ENCODE measurements at places on chromosomes 5 and 9.
A peak's percentile ranks its signal among the peaks of the same experiment; 100 is the strongest.

DNA sequence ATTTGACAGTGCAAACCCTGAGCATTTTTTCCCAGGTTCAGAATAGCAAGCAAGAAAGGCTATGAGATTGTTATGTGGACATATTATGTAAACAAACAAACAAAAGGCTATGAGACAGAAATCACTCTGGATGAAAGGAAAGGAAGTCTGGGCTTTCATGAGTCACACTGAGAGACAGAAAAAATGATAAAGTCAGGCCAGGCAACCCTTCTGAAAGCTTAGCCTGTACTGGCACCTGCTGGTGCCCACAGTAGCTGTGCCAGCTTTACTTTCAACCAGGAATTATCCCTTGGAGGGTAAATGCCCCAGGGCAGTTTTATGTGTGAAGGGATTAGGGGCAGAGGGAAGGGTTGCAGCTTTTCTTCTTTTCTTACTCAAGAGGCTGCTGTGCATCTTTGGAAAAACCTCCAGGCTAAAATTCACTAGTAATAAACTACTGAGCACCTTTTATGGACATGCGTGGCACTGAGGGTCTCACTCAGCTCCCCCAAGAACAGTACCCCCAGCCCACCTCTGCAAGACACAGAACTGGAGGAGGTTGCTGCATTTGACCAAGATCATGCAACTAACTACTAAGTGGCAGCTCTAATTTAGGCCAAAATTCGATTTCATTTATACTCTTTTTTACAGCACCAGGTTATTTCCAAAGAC lies 41.7 kb downstream of the ACTL7B start:
- peak; percentile 67 for DNase-seq

GRCh38 chr5:84438456-84438855 lies 53.8 kb upstream of the EDIL3 start:
- no peak for DNase-seq

- DNase-seq = peak; percentile 72
Observed at GRCh38 chr5:122727112-122727541, 47.8 kb upstream of the SNX2 start.

- DNase-seq = no peak
Observed at GRCh38 chr9:130531670-130532069, 47.7 kb upstream of the FUBP3 start.

GRCh38 chr5:3564116-3564515 lies 31.5 kb upstream of the IRX1 start:
- no peak for DNase-seq

DNA sequence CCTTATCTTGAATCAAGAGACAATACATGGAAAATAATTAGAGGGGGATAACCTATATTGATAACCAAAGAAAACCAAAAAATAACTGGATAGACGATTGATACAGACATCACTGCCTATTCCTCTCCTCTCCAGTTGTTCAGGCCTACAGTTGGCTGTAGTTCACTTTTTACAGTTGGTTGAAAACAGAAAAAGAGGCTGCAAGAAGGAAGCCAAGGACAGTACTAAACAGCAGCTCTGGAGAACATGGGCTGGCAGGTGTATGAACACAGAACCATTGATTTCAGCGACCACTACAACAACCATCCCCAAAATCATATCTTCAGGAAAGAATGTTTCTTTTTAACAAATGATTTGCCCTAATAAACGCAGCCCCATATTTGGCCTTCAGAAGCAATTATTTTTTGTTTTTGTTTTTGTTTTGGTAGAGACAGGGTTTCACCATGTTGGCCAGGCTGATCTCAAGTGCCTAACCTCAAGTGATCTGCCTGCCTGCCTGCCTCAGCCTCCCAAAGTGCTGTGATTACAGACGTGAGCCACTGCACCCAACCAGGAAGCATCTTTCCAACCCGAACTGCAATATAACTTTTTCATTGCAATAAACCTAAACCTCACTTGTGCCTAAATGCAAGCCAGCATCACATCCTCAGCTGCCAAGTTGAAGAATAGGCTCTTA lies 64.3 kb downstream of the MLLT3 start:
- no peak for DNase-seq

- no peak for DNase-seq
Observed at GRCh38 chr9:135043345-135043744, 44.1 kb upstream of the OLFM1 start.

DNA sequence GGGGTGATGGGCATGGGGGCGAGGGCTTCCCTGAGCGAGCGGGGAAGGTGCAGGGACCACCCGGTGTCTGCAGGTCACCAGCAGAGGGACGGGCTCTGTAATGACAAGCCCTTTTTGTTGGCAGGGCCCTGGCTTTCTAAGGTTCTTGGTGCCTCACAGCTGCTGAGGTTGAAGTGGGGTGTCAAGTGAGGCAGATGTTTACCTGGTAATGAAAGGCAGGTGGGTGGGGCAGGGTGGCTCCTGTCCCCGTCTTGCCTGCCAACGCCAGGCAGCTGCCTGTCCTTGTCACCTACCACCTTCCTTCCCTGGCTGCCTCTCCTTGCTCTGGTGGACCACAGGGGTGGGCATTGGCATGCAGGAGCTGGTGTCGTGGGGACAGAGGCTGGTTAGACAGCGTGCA lies 41.0 kb upstream of the SEMA4D start:
- DNase-seq = no peak

DNA sequence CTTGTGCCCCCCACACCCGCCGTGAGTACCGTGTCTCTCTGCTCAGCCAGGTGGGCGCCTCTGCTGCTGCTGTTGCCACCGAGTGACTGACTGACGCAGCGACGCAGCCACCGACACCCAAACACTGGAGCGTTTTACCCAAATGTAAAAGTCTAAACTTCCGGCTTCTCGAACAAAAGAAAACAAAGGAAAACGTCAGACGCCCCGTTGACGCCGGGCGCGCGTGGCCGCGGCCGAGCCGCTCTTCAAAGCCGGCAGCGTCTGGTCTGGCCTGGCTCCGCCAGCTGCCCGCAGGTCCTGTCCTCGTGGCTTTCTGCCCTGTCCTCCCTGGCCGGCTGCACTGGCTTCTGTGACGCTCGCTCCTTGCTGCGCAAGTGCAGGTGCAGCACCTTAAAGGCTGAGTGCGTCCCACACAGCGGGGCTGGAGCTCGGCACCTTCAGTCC lies 41.4 kb upstream of the CLPTM1L start:
- DNase-seq = peak; percentile 38

DNA sequence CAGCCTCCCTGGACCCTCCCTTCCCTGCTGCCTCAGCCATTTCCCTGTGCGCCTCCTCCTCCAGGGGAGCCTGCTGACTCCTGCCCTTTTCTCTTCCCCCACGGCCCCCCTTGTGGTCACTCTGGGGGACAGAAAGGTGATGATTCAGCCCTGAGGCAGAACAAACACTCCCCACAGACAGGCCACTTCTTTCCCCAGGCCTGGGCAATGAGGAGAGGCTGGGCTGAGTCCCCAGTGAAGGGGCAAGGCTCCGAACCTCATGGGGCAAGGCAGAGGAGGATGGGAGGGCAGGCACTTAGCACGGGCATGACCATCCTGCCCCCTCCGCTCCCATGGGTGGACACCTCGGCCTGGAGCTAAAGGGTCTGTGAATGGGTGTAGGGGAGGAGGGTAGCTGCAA lies 21.0 kb downstream of the CSF1R start:
- DNase-seq = peak; percentile 70

- no peak for DNase-seq
Observed at GRCh38 chr9:29637471-29638237, 2064.4 kb upstream of the C9orf72 start.

- DNase-seq = peak; percentile 0
Observed at GRCh38 chr5:152811988-152812387, 406.9 kb upstream of the NMUR2 start.

GRCh38 chr5:133694181-133694831 lies 82.0 kb upstream of the FSTL4 start:
- no peak for DNase-seq

DNA sequence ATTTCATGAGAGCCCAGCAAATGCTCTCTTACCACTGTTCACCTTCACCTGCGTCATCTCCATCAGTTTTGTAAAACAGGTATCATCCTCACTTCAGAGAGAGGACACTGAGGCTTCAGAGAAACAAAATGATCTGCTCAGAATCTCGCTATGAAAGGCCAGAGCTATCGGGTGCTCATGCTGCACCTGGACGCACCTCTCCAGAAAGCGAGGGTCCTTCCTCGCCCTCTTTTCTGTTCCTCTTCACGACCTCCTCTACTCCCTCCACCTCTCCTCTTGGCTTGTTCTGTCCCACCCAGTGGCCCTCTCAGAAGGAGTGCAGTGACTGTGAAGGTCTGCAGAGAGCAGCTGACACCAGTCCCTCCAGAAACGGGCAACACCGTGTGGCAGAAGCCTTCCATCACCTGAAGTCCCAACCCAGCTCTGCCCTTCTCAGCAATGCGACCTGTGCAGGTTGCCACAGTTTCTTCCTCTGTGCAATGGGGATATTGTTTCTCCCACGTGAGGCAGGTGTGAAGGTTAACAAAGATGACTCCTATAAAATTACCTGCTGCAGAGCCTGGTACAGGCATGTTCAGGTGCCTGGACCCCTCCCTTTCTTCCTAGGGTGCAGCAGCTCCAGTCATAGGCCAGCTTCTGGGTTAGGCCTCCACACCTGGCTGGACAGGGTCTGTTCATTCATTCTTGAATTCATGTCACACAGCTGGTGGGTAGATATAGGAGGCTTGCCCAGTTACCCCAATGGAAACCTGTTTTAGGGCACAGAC lies 45.3 kb upstream of the ANGPTL2 start:
- DNase-seq = no peak

- no peak for DNase-seq
Observed at GRCh38 chr5:2190549-2190948, 307.8 kb upstream of the IRX4 start.

GRCh38 chr5:177588413-177588909 lies 3.5 kb upstream of the TMED9 start:
- DNase-seq = no peak

GRCh38 chr9:20507431-20507830 lies 114.9 kb downstream of the MLLT3 start:
- no peak for DNase-seq

DNA sequence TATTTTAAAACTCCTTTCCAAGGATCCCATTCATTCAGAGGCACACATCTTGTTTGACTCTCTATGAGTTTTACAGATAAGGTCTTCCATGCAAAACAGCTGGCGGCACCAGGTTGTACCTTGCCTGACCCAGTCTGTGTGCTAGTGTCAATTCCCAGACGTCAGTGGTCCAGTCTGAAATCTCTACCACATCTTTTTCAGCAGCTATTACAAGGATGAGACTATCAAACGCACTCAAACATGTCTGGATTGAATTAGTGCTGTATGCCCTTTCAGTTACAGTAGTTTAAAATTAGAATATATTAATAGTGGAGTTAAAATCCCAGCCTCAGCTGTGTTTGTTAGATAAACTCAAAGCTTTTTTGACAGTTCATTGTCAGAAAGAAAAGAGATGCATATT lies 11.7 kb downstream of the CDC14B start:
- no peak for DNase-seq

DNA sequence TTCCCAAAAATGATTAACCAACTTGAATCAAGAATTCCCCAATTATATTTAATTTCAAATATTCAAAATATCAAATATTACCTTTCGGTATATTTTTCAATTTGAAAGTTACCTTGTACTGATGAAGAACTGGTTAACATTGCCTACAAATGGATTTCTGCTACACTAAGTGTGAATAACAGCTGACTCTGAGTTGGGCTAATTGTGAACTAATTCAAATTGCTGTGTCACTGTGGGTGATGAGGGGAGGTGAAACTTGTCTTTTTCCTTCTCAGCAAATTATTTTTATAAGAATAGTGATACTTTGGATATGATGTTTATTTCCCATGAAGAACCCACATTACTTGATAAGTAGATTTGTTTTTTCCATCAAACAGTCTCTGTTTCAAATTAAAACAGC lies 103.4 kb upstream of the RPS23 start:
- no peak for DNase-seq

DNA sequence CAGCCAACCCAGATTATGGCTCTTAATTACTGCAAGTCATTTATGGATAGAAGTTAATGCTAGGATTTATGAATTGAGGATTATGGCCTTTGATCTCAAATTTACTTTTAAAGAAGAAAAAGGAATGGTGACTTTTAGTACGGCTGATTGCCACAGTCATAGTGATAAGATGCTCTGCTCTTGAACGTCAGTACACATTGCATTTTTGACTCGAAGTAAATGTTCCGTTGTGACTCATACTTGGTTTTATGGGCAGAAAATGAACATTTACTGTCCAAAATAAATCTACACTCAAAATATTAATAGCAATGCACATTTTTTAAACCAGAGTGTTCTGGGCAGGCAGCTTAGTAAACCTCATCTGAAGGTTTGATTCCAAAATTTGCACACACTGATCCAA lies 830 bp downstream of the ADAMTSL1 start:
- peak; percentile 83 for DNase-seq

- peak; percentile 13 for DNase-seq
Observed at GRCh38 chr5:116573702-116574366, 789 bp downstream of the SEMA6A start.

DNA sequence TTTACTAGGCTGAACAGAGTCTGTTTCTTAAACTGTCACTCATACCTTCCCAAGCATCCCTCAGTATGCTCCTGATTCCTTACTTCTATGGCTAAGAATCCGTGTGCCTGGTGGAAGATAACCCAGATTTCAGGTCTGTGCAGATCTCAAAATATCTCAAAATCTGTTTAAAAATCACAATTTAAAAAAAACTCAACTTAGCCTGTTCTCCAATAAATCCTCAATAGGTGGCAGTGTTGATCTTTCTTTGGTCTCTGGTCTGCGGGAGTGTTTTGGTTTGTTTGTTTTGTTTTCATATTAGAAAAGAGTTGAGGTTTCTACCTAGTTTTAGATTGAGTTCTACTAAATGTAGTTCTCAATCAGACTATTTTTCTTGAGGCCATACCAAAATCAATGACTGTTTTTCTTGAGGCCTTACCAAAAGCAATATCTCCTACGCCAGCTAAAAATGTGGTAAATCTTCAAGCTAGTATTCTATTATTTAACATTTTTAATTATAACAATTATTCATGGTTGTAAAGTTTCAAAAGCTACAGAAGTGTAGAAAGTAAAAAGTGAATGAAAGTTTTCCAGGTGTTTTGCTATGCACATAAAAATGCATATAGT lies 57.9 kb downstream of the TGFBR1 start:
- peak; percentile 49 for DNase-seq

Measured in EH (cell line).